ENCODE measurements at places on chromosomes 16 and 17.

- DNase-seq: no peak
These were observed 107.0 kb upstream of the TMEM132E start for GRCh38 chr17:34472363-34472762.

DNA sequence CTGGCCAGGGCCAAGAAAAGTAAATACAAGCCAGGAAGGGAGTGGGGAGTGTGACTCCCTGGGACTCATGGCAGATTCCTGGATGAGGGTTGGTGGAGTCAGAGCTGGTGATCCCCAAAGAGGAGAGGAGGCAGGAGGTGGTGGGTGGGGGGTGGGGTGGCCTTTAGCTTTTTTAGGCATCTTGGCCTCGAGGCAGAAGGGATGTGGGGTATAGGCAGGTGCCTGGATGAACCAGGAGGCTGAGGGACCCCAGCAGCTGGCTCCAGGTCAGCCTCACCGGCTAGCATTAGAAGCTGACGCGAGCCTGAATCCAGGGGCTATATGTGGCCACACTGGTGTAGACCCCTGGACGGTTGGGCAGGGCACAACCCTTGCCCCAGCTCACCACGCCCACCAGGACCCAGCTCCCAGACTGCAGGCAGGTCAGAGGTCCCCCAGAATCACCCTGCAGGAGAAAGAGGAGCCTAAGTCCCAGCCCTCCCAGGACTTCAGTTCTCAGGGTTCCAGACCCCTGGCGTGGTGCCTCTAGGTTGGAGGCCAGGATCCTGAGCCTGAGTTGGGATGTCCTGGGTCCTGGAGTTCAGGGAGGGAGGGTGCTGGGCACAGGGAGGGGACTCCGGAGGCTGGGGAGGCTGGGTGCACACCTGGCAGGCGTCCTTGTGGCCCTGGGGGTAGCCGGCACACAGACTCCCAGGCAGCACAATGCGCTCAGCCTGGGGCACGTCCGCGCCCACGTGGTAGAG is 2.8 kb downstream of the PRSS33 start:
- no peak for DNase-seq

- DNase-seq: no peak
These were observed 22.1 kb downstream of the MAP1LC3B start for GRCh38 chr16:87414251-87414680.

DNA sequence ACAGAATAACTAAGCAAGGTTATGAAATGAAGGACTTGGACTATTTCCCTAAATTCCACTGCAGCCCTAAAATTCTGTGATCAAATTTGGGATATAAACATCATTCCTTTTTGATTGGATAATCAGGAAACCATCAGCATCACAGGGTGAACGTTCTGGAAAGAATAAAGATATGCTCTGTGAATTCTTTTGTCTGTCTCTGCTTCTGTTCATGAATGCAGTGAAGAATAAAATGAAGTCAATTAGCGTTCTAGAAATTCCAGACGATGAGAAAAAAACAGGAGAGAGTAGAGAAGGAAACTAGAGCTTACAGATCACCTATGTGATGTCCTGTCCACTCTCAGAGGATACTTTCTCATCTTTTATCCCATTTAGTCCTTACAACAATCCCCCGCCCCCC is 295.1 kb upstream of the SOX9 start:
- no peak for DNase-seq

DNA sequence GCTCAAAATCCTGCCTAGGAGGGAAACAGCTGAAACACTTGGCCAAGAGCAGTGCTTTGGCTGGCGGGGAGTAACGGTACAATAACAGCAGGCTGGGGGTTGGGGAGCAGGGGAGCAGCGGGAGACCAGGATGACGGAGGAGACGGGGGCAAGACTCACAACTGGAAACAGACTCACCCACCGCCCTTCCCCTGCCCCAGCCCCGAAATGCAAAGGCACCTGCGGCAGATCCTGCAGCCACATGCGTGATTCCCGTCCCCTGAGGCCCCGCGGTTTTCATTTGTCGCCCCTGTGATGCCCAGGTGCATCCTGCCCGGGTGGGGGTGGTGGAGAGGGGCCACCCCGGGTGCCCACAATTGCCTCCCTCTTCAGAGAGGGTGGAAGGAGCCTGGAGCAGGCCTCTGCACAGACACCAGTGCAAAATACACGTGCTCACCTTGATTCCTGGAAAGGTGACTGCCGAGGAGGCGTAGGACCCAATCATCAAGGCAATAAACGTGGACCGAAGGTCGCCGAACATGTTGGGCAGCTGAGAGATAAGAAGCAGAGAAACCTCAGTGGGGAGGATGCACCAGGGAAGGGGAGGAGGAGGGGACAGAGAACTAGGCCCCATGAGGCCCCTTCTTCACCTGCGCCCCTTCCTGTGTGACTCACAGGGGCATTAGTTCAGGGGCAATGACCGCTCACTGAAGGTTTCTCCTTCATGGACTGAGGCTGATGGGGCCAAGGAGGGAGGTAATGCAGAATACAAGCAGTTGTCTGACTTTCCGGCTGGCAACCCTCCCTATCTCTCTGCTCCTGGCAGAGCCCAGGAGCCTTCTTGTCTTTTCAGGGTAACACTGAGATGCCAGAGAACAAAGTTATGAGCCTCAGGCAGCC is 30.4 kb upstream of the PITPNA start:
- no peak for DNase-seq

DNA sequence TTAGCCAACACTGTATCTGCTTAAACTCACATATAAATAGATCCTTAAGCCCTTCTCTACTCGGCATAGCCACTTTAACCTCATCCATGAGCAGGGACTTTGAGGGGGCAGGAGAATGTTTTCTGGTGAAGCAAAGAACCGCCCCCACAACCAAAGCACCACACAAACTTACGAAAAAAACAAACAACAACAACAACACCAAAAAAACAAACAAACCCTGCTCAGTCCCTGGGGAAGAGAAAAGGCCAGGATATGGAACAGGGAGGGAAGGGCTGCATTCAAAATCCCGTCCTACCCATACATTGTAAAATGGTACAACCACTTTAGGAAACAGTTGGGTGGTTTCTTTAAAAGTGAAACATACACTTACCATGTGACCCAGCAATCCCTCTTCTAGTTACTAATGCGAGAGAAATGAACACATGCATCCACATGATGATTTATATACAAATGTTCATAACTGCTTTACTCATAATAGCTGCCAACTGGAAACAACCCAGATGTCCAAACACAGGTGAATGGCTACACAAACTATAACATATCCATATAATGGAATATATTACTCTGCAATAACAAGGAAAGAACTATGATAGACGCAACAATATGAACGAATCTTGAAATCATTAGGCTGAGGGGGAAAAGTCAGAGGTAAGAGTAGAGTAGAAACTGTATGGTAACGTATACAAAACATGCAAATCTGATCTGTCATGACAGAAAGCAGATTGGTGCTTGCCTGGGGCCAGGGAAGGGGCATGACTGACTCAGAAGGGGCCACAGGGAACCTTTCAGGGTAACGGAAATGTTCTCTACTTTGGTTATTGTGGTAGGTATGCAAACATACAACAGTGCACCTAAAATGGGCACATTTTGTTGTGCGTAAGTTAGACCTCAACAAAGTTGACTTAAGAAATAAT is 37.7 kb upstream of the TOB1 start:
- DNase-seq: no peak

DNA sequence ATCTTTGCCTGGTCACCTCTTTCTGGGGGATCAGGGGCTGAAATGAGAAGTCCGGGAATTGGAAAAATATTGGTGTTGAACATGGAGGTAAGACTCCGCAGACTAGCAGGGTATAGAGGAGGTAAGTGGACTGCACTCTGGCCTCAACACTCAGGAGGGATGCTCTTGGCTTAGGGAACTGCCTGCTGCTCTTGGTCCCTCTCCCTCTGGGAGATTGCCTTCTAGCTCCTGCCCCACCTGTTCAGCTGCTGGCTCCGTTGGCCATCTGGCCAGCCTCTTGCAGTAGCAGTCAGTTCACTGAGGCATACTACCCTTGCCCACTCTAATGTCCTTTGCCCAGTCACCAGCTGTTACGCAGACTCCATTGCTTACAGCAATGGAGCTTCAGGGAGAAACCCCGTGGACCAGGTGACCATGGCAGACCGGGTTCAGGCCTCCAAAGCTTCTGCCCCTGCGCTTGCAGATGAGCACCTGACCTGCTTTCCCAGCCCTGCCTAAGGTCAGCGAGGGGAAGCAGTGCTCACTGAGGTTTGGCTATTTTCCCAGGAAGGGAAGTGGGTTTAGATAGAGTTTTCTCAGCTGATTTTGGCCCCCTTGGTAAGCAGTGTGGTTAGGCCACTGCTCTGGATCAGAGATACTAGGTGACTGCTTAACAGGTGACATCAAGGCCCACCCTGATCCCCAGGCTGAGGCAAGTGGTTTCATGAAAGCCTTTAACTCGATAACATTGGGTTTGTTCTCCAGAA is 11.9 kb downstream of the CDK5RAP3 start:
- DNase-seq: peak; percentile 71

DNA sequence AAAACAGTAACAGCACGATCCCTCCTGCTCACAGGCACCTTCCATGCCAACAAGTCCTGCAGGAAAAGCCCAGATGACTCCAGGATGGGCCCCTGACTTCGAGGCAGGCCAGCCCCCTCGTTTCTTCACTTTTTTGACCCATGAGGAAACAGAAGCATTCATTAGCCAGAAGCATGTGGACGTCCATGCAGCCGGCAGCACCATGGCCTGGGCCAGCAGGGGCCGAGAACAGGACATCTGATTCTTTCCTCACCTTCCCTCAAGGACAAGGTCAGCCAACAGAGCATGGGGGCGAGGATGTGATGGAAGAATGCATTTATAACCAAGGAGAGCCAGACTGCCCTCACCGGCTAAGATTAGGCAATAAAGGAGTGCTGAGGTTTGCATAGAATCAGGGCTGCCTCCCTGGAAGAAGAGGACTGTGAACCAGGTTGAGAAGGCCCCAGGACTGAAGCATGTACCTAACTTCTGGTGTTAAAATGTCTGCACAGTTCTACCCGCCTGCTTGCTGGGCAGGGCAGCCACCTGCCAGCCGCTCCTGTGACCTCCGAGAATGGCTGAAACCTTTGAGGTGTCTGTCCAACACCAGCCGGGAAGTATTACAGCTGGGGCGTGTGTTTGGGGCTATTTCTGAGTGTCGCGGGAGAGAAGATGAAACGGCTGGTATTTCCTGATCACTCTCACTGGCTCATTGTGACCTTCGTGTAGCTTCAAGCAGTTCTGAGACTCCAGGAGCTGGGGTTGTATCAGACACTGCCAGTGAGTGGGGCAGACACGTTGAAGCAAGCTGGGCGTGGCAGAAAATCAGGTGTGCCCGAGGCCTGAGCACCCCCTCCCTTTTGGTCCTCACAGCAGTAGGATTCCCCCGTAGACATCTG is 94.0 kb upstream of the TNRC6C start:
- no peak for DNase-seq

GRCh38 chr16:58501242-58502131 is 1.5 kb downstream of the NDRG4 start:
- no peak for DNase-seq

GRCh38 chr17:65553009-65553645 is 8.3 kb downstream of the AXIN2 start:
- no peak for DNase-seq

- DNase-seq: no peak
These were observed 55.9 kb downstream of the CDK12 start for GRCh38 chr17:39517224-39517623.

GRCh38 chr17:67171560-67171959 is 73.4 kb downstream of the HELZ start:
- no peak for DNase-seq

DNA sequence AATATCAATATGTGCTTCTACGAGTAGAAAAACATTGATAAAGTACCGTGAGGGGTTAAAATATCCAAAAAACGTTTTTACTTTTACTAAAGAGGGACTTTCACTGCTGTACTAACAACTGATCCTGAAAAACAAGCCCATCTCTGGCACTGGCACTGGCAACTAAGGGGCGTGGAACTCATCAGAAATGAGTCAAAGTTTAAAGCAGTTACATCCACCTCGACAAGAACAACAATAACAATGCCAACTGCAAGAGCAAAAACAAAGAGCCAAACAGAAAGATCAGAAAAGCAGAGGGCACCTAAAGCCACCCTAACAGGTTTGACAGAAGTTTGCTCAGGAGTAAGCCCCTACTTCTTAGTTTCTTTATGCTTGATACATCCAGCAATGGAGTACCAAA is 13.1 kb downstream of the MBTPS1 start:
- DNase-seq: no peak

DNA sequence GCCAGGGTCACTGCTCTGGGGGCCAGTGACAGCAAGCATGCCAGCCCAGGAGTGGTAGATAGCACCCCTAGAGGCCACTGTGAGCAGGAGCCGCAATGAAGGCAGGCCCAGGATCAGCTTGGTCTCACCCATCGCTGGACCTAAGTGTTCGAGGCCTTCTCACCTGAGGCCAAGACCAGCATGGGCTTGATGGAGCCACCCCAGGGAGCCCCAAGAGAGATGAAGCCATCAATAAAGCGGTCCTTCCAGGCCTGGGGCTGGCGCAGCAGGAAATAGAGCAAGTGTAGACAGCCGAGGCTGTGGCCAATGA is 1.8 kb downstream of the LCAT start:
- no peak for DNase-seq

- DNase-seq: no peak
These were observed 12.1 kb downstream of the NDEL1 start for GRCh38 chr17:8447799-8448198.

GRCh38 chr17:20975566-20975965 is 67.2 kb downstream of the USP22 start:
- no peak for DNase-seq

DNA sequence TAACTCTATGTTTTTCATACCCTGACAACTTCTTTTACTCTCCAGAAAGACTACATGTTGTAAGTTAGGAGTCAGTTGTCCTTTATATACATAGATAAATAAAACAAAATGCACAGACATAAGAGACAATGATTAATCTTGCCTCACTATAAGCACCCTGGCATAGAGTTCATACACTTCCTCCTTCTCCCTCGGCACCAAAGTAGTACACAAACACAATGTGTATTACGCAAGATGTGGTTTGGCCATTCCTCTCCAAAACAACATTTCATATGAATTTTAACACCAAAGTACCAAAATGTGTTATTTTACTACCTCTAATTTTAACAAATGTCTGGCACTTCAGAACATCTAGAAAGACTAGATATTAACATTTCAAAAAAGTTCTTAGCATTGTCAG is 17.2 kb upstream of the SLFN11 start:
- DNase-seq: no peak

GRCh38 chr17:8649157-8650118 is 18.9 kb upstream of the MYH10 start:
- no peak for DNase-seq

GRCh38 chr17:60154616-60155426 is 5.0 kb downstream of the CA4 start:
- no peak for DNase-seq

- DNase-seq: no peak
These were observed 122.5 kb downstream of the GAS7 start for GRCh38 chr17:10075919-10076318.
